ENCODE measurements at places on chromosomes 5 and 9.

- no peak for DNase-seq
These were observed 388.5 kb upstream of the CTNND2 start for GRCh38 chr5:12292610-12293204.

- no peak for DNase-seq
These were observed 30.5 kb downstream of the RXRA start for GRCh38 chr9:134356496-134357470.

DNA sequence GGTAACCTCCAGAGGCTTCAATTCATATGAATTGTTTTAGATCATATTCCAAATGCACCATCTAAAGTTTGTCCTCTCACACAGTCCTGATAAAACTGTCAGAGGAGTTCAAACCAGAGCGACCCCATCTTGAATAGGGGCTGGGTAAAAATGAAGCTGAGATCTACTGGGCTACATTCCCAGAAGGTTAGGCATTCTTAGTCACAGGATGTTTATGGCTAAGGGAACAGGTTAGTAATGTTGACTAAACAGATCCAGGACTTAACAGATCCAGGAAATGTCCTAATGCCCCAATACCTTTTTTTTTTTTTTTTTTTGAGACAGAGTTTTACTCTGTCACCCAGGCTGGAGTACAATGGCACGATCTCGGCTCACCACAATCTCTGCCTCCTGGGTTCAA lies 192.6 kb upstream of the PRDM9 start:
- DNase-seq: no peak

- DNase-seq: no peak
These were observed 34.2 kb upstream of the PANK3 start for GRCh38 chr5:168613396-168613795.

DNA sequence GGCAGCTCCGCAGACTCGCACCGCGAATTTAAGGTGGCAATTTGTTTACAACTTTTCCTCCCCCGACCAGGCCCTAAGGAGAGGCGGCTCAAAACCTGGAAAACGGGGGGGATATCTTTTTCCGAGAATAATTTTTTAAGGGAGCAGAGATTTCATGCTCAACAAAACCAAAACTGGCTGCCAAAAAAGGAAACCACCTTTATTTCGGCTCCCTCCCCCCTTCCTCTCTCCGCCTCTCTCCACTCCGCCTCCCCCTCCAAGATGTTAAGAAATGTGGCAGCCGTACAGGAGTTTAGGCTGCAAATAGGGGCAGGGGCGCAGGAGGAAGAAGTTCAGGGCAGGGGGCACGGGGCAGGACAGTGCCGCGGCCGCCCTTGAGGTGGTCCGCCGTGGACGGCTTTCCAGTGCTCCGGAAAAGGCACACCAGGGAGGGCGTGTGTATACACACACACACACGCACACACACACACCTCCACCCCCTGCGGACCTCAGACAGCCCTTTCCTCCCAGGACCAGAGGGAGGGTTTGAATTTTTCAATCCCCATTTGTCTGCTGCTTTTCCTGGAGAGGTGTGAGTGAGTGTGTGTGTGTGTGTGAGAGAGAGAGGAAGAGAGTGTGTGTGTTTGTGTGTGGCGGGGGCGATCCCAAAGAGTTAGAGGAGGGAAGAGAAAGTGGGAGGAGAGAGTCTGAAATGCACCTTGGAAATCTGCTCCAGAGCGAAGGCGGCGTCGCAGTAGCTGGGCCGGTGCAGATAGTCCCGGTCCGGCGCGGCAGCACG lies 9.1 kb downstream of the PTCH1 start:
- no peak for DNase-seq

GRCh38 chr5:149794487-149794971 lies 64.4 kb downstream of the PPARGC1B start:
- DNase-seq: no peak

- DNase-seq: no peak
These were observed 564.9 kb upstream of the TUSC1 start for GRCh38 chr9:26243029-26243697.

DNA sequence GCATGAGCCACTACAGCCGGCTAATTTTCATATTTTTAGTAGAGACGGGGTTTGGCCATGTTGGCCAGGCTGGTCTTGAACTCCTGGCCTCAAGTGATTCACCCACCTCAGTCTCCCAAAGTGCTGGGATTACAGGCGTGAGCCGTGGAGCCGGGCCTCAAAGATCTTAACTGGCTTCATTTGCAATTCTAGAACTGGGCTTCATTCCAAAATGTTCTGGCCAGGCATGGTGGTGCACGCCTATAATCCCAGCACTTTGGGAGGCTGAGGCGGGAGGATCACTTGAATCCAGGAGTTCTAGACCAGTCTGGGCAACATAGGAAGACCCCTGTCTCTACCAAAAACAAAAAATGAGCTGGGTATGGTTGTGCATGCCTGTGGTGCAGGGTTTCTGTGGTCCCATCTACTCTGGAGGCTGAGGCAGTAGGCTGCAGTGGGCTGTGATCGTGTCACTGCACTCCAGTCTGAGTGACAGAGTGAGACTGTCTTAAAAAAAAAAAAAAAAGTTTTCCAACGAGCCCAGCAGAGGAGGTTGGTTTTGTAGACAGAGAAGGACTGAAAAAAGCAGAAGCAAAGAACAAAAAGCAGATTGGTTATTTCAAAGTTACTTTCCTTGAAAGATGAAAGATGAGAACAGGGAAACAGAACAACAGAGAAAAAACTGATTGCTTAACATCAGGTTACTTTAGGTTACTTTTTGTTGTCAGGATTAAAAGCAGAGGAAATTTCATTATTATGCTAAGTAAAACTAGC lies 78.2 kb downstream of the ANKRD55 start:
- no peak for DNase-seq

DNA sequence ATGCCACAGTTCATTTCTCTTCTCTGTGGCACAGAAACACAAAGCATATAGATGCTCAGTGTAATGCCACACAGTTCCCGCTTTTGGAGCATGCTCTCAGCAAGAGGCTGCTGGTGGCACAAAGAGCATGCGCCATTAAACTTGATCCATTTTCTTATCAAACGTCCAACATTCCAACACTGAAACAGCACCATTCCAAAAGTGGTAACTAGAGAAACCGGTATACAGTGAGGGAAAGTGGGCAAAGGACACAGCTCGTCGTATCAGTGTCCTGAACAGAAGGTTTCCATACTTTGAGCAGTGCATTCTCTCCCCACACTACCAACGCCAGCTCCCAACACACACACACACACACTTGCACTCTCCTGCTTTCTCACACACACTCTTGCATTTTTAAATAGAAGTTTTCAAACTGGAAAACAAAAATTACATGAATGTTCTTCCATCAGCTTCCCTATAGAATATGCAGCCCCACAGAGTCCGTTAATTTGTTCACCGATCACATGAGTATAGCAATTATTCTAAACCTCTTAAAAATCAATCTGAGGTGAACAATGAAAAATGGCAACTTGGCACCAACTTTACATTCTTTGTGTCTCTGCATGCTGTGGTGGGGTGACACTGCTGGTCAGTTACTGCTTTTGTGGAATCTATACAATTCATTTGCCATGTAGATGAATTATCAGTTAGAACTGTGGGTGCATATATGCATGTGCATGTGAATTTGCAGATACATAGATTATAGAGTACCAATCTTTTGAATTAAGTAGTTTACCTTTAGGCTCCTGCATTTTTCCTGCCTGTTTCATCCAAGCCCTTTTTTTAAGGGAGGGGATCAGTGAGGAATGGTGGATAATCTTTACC lies 5.7 kb downstream of the NFIB start:
- no peak for DNase-seq

Data from stimulated activated CD4-positive, alpha-beta T cell treated with anti-CD3 and anti-CD28 coated beads, Interleukin-1b, Interleukin-23, amount 100 ng/mL, for 4 hours (primary cell).